GM10248 (cell line): ENCODE measurements at places on chromosomes 6 and 20.
A peak's percentile ranks its signal among the peaks of the same experiment; 100 is the strongest.

DNA sequence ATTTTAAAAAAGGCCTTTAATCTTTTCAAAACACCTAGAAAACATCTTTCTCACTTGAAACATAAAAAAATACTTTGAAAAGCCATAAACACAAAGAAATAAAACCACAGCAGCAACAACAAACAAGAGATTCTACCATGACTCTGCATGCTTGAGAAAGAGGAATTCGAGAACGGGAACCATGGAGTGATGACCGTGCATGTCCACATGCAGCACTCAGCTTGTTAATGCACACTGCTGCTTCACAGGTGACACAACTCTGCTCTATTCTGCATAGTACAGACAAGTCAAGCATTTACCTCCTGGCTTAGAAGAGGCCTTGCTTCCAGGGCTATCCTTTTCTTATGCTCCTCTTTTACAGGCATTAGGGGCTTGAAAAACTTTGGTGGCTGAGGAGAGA is 64.9 kb upstream of the NUP153 start:
- DNase-seq = no peak

DNA sequence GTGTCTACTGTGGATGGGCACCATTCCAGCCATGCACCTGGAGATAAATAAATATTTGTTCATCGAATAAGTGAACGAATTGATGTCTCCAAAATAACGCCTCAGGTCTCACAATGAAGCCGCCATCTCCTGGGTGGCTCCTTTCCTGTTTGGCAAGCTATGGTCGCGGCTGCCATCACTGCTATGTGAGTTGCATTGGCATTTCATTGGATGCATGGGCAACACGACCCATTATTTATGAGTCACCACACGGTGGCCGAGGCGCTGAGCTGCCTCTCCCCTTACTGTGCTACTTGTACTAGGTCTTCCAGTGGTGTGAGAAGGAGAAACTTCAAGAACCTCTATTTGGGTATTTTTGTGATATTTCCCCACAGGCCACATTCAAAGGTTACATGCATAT is 21.3 kb upstream of the PDE10A start:
- no peak for DNase-seq

DNA sequence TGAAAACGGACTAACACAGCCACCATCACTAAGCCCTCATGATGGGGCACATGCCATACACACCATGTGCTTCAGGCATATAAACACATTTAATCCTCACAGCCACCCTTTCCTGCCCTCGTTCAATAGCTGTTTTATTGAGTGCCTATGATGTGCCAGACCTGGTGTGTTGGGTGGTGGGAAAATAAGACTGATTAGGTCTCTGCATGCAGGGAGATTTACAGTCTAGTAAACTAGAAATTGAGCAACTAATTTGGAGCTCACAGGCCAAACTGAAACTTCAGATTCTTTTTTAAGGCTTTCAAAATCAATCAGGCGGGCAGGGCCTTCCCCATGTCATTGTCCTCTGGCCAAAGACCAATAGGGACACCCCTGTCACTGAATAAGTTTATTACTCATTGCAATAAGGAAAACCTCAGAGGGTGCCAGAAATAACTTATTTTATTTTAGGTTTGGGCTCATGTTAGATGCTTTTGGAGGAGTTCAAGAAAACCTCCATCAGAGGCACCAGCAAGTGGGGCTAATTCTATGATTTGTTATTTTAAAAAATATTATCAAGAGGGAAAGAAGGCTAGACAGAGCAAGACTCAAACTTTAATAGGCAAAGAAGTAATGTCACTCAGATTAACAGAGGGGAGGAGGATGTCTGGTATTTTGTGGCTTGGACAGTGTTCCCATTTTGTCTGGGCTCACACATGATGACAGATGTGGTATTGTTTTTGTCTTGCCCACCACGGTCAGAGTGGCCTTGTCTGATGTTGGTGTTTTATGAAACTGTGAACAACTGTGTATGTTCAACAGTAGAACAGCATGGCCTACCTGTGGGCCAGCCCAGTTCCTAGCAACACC is 12.0 kb downstream of the ZFP64 start:
- peak; percentile 81 for DNase-seq

GRCh38 chr6:39516471-39516870 is 194.0 kb upstream of the KCNK16 start:
- DNase-seq = no peak

GRCh38 chr6:38632490-38632889 is 7.2 kb downstream of the BTBD9 start:
- no peak for DNase-seq

- no peak for DNase-seq
Observed at GRCh38 chr20:21155268-21155667, 29.4 kb downstream of the KIZ start.

DNA sequence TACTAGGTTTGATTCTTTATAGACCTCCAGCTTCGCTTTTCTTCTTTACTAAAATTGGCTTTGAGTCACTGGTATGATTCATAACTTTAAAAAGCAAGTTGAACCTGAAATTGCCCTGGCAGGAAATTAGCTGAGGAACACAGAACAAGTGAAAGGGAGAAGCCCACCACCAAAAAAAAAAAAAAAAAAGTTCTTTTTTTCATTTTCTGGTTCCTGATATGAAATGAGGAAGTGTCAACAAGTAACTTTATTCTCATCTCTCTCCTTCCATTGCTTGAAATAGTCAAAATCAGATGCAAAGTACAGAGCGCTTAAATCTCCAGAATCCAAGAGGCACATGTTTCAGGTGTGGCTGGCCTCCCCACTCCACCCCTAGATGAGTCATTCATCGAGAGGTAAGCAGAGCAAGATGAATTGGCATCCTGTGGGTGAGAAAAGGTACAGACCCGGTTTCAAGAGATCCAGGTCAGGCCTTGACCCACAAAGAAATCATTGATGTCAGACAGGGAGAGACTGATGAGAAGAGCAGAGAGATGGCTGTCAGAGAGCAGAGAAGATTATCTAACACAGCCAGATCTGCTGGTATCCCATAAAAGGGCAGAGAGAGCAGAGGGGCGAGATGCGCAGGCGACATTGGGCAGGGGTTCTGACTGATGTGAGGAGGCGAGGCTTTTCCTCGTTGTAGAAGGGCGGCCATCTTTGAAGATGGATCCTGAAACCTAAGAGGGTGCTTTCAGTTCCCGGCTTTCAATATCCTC is 54.8 kb upstream of the MBOAT1 start:
- peak; percentile 22 for DNase-seq
